ENCODE measurements at places on chromosomes 2 and 18.
A peak's percentile ranks its signal among the peaks of the same experiment; 100 is the strongest.

DNA sequence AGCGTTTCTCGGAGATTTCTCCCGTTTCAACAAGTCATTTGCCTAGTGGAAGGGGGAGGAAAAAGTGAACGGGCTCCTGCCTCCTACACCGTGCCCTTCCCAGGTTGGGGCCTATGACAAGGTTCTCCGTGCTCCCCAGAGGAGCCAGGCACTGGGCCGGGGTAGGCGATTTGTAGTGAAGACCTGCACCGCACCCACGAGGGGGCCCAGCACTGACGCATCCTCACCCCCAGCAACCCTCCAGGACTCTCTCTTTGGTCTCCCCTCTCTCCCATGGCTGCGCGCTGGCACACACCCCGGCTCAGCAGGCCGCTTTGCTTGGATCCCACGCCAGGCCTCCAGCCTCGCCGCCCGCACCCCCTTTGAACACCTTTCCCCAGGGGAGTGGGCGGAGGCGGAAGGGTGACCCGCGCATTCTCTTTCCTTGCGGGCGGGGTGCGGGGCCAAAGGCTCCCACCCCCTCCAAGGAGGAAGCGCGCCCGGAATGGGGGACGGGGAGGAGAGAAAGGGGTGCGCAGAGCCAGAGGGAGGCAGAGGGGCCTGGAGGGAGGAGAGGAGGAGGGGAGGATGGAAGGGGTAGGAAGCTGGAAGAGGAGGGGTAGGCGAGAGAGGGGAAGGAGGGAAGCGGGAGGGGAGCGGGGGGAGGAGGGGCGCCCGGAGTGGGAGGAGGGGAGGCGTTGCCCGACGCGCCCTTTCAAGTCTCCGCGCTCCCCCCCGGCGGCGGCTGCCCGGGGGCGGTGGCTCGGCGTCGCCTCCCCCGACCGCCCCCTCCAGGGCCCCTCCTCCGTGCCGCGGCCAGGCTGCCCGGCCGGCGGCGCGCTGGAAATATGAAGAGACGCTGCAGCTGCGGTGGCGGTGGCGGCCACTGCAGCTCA lies at the start of gene APCDD1:
Gene APCDD1, plus strand, starts transcription at position 830 of the 875 bp plus-strand sequence. CDS start 347 bp downstream, outside the sequence.
- DNase-seq, result no peak

GRCh38 chr2:134327367-134327766 lies 73.5 kb downstream of the MGAT5 start:
- no peak for DNase-seq

GRCh38 chr2:223494942-223495341 lies 107.2 kb downstream of the SCG2 start:
- DNase-seq, result no peak

- DNase-seq, result no peak
These were observed 178.7 kb downstream of the ALK start for GRCh38 chr2:29742656-29743055.

DNA sequence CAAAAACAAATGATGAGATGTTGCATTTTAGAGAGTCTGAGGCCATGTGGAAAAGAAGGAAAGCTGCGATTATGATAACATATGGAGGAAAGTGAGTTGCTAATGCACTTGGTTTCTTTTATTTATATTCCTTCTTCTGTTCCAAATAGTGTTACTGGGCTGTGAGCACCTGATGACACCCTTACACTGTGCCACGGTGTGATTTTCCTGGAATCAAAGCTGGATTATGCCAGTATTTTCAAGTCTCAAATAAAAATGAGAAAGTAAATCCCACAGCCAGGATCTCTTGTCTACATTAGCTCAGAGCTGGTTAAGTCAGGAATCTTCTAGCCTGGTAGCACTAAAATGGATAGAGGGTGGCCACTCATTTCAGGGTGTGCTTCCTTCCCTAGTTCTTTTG lies 670.8 kb downstream of the TDRD15 start:
- DNase-seq, result no peak

- no peak for DNase-seq
These were observed 41.2 kb downstream of the SLC9A2 start for GRCh38 chr2:102660574-102660973.

- DNase-seq, result no peak
These were observed 508 bp downstream of the CD8A start for GRCh38 chr2:86790134-86790675.

DNA sequence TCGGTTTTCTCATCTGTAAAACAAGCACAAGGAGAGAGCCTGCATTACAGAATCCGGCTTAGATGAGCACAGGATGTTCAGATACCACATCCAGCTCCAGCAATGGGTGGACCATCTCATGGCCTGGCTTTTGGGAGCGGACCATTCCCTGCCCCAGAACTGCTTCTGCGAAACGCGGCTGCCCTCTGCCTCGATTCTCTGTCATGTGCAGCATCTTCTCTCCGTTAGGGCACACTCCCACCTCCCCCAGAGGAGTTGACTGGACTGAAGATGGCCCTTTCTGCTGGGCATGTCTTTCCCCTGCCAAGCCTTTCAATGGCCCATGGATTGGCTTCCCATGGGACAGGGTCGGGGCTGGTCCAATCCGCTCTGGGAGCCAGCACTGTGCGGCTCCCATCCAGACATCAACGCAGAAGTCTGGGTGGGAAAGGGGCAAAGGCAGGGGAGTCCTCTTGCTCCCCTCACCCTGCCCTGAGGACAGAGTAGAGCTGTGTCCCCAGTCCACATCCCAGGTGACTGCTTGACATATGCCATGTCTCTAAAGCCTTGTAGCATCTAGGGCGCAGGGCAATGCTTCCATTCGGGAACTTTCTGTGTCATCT lies 14.3 kb upstream of the FAHD2A start:
- DNase-seq, result no peak

GRCh38 chr18:32455361-32455760 lies 15.3 kb downstream of the GAREM1 start:
- DNase-seq, result no peak

GRCh38 chr2:109437325-109438090 lies 176.3 kb downstream of the SEPTIN10 start:
- no peak for DNase-seq

DNA sequence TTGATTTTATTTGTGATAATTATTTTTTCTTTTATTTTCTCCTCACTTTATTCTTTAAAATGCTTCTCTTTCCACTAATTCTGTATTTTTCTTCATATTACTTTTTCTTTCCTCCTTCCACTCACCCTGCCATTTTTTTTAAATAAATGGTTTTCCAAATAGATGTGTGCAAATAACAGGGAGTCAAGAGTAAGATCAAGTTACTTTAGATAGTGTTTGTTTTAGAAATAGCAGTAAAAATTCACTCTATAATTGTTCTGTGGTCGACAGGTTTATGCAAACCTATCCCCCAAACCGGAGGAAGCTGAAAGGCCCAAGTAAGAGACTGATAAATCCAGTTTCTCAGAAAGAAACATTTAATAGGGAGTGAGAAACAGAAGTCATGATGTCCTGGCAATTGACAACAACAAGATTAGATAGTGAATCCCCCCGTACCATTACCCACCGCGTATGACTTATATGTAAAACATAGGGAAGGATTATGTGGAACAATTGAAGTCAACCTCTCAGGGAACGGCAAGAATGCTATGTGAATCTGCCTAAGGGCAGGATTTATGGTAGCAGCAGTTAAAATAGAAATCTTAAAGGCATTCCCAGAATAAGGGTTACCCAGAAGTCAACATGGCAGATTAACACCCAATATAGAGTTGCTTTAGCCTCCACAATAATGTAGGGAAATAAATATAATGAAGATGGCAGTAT lies 75.5 kb downstream of the KYNU start:
- DNase-seq, result no peak

DNA sequence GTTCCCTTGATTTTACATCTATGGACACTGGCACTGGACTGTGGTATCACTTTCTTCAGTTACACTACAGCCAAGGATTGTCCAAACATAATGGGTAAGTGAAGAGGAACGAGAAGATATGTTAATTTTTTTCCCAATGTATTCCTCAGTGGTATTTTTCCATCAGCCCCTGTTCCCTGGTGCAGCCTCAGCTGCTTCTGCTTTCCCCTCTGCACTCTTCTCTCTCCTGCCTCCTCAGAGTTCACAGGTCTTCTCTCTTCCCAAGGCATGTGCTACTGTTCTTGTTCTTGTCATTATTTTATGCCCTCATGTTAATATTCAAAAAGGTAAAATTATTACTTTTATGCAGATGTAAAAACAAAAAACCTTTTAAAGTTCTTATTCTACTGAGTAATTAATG lies 378.0 kb upstream of the NRXN1 start:
- no peak for DNase-seq

GRCh38 chr2:85393836-85394235 lies 16.3 kb downstream of the CAPG start:
- no peak for DNase-seq

DNA sequence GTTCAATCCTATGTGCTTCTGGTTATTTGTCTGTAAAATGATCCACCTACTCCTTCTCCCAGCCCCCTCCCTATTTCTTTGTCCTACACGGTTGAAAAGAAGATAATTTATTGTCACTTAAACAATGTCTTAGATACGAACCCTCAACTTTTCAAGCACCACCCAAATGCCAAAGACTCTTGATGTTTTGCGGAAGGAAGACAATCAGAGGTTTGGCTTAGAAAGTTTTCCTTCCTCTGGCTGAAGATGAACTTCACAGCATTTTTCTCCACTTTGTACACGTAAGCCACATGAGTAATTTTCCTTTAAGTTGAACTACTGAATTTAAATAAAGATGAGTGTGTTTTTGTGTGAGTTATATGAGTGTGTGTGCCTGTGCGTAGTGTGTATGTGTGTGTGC lies 25.5 kb upstream of the SLC8A1 start:
- no peak for DNase-seq

DNA sequence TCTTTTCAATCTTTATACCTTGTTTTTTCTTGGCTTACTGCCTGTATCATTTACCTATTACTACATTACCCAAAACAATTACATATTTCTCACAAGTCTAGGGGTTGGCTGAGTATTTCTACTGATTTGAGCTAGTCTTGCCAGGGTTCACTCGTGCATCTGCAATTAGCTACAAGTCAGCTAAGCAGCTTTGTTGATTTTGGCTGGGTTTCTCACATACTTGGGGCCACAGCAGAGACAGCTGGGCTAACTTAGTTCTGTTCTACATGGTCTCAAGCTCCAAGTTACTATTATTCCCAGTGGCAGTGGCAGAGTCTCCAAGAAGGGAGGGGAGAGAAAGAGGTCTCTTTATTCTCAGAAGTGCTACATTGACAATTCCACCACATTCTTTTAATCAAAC lies 54.7 kb upstream of the SP5 start:
- DNase-seq, result no peak

DNA sequence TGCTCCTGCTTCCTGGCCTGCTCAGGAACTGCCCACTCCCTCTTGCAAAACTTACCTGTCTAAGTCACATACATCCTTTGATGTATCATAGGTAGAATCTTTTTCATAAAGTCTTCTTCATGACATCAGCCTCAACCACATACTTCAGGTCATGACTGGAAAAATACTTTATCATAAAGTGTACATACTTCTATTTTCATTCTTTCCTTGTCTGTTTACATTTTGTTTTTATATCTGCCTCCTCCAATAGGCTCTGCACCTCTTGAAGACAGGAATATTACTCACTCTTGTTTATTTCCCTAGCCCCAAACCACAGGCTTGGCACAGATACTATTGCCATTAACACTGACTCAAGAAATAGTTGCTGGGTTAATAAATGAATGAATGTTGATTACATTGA lies 43.6 kb upstream of the ZNF804A start:
- DNase-seq, result no peak

DNA sequence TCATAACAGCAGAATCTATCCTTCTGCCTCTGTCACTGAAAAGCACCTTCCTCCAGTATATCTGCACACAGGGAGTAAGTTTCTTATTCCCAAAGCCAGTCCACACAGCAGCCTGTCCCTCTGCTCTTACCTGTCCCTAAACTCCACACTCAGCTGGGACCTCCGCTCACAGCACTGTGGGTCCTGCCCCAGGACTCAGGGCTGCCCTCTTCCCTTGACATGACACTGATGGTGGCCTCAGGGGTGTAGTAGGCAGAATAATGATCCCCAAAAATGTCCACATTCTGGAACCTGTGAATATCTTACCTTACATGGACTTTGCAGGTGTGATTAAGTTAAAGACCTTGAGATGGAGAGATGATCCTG lies 39.7 kb upstream of the EML4 start:
- no peak for DNase-seq

DNA sequence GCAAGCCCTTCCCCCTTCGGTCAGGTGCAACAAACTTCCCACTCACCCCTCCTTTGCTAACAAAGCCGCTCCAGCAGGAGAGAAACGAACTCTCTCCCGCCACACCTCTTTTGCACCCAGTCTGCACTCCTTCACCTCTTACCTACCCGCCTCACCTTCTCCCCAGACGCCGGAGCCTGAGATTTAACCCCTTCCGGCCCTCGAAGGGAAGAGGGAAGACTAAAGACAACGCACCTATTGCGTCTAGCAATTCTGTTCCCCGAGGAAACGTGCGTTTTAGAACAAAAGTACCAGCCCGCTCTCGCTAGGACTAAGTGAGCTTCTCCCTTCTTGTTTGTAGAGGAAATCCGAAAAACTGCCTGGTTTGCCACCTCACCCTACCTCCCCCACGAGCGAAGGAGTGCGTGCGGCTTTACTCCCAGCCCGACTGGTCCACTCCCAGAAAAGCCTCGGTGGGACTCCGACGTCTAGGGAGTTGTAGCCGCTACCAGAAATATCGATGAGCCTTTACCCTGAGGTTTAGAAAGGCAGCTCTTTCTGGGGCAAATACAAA lies 441 bp upstream of the PEX13 start:
- DNase-seq, result peak; percentile 40

- no peak for DNase-seq
These were observed 142.9 kb upstream of the FIGN start for GRCh38 chr2:163878718-163879117.

- no peak for DNase-seq
These were observed 46.6 kb upstream of the TPO start for GRCh38 chr2:1366546-1367134.

- no peak for DNase-seq
These were observed 58.3 kb upstream of the TNP1 start for GRCh38 chr2:216918088-216918680.

GRCh38 chr18:61596296-61596695 lies 263.1 kb downstream of the CDH20 start:
- no peak for DNase-seq

DNA sequence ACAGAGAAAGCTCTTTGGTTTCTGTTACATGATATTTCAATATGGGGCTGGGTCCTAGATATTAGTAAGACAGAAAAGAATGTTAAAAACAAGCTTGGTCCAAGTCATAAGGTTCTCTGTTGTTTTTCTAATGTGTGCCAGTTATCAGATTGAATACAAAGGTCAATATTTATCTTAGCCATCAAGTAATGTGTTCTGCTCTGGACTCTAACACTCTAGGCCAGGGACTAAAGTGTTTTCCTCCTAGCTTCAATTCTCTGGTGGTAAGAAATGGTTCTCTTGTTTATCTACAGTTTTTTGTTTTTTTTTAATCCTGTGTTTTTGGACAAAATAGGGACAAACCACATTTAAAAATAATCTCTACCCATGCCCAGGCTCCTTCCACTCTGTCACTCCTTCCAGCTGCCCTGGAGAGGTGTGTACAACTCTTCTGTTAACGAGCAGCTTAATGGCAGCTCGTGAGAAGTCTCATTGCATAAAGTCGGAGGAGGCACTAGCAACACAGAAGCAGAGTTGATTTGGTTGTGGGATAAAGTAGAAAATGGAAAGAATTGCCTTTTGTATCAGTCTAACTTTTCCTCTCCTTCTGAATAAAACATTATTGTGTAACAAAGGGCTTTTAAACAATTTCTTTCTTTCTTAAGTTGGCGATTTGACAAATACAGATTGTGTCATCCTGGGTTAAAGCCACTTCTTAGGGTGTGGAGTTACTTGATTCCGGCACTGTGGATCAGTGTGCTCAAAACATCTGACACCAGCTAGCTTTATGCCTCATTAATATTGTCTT lies 8.0 kb upstream of the SESTD1 start:
- no peak for DNase-seq
